Caco-2 (cell line): ENCODE measurements at places on chromosomes 3 and 15.

- DNase-seq = no peak
Measured at GRCh38 chr15:92884436-92885223, 15.5 kb upstream of the CHD2 start.

DNA sequence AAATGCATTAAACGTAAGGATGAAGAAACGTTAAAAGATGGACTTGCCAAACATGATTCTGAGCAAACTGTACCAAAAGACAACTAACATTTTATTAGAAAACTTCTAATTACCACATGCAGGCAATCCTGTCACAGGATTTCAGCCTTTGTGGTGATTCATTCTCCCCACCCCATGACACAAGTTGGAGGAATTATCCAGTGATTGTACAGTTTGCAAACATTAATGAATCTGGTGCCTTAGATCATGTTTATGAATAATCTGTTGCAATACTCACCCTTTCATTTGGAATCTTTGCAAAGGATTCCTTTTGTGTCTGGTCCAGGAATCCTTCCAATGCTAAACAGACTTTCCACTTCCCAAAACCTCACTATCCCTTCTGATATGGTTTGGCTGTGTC is 23.3 kb upstream of the ERC2 start:
- DNase-seq = no peak

DNA sequence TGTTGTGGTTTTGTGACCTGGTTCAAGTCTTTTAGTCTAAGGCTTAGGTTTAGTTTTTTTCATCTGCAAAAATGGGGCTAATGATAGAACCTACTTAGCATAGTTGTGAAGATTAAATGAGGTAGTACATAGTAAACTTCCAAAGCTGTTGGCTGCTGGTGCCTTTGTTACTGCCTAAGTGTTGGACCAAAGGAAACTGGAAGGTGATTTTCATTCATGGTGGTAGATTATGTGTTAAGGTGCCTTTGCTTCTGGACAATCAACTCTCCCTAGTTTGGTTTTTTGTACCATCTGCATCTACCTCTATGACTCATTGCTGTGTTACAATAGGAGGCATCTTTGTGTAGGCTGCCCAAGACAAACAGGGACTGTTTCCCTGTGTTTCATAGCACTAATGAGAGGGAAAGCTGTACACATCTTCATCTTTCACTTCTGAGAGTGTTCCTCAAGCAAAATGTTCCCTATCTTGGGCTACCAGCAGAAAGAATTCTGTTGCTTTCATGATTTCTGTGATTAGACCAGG is 3.2 kb downstream of the MAP2K1 start:
- DNase-seq = no peak

DNA sequence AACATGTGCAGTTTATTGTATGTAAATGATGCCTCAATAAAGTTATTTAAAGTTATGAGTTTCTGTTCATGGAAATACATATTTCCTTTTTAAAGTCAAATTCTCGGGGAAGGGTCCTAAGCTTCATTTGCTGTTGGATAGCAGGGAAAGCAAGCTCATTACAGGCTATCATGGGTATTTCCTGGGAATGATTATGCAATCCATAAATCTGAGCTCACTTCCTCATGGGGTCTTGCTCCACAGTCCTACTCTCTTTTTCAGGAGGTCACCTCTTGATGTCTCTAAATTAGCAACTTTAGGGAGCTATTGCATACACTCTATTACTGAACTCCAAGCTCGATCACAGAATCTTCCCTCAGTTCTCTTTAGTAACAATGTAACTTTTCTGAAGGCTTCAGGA is 69.9 kb upstream of the TP63 start:
- DNase-seq = no peak

- no peak for DNase-seq
Measured at GRCh38 chr15:77550301-77551251, 82.1 kb downstream of the LINGO1 start.

DNA sequence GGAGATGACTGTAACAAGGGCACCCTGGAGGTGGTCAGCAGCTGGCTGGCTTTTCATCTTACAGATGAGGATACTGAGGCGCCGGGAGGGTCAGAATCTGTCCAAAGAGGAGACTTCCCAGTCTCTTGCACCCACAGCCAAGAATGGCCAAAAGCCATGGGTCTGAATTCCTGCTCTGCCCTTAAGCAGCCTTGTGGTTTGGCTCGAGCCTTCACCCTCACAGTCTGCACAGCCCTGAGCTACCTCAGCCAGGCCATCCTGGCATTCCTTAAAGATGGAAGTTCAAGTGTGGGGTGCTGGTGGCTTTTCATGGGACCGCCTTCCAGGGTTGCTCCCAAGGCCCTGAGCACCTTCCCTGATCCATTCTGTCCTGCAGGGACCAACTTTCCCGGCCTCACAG is 59.2 kb downstream of the CACNA2D2 start:
- no peak for DNase-seq

- DNase-seq = no peak
Measured at GRCh38 chr3:2415083-2415482, 316.4 kb downstream of the CNTN4 start.

DNA sequence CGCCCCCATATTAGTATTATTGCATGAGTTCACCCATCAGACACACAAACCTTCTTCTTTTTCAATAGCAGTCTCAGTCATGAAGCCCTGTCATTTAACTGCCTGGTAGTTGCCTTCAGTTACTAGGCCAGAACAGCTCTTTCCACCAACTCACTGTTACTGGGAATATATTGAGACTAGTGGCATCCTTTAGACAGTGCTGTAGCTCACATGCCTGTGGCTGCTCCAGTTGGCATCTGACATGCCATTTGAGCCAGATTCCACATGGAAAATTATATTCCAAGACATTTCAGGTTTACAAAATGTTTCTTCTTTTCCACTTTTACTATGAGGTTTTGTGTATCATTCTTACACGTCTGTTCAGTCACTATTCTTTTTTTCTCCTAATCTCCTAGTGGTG is 146.1 kb downstream of the GHSR start:
- no peak for DNase-seq

DNA sequence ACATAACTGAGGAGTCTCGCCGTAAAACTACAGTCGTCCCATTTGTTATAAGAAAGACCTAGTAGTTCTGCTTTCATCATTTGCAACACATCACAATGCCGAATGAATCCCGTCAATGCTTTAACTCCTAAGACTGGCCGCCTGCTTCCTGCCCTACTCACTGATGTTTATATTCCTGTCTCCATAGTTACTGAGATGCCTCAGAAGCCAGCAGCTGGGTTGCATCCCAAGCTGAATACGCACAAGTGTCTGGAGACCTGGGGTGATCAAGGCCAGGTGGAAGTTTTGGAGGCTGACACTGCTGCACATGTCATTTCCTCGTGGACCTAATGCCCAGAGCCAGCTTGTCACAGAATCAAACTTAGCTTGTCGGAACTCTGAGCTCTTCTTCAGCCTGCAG is 95.2 kb upstream of the UBE2E1 start:
- no peak for DNase-seq

DNA sequence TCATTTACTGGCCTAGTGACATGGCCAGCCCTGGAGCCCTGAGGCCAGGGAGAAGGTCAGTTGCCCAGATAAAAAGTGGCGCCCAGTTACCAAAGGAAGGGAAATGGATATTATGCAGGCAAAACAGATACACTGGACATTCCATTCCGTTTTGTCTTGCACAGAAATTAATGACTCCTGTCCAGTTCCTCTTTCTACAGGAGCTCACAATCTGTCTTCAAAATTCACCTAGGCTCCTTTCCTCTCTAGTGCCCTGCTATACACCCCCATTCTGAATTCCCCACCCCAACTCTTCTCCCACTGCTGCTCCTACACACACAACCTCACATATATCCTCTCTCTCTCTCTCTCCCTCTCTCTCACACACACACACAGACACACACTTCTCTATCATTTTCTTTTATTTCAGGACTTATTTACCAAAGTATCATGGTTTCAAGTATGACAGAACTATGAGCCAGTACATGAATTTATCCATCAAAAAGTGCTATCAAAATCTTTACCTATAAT is 229.0 kb downstream of the MAGI1 start:
- DNase-seq = no peak

DNA sequence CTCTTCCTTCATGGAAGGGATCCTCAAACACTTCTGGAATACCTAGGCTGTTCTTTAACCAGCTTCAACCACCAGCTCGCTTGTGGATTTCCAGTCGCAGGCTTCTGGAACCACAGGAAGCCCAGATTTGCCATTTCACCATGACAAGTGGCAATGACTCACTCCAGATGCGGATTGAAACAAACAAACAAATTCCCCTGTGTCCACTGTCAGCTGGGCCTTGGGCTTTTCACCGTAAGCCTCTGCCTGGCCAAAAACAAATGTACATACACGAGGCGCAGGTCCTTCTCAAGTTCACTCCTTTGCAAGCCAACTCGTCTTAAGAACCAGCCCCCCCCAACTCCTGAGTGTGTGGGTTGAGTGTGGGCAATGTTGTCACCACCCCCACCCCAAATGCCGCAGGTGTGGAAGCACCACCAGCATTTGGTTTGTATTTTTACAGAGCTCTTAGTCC is 8.8 kb downstream of the BCL6 start:
- DNase-seq = no peak

DNA sequence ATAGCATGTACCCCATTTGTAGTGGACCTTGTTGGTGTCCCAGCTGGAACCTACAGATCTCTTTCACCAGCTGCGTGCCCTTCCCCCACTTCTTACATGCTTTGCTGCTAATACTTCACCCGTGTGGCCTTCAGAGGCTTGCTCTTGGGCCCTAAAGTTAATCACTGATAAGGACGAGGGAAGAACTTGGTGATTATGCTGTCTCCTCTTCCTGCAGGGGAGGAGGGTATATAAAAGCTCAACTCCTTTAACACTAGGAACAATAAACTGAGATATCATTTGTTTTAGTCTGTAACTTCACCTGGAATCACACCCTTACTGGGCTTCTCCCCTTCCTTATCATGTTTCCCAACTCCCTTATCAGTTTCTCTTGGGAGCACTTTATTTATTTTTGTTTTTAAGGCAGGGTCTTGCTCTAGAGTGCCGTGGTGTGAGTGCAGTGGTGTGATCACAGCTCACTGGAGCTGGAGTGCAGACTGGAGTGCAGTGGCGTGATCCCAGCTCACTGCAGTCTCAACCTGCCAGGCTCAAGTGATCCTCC is 43.2 kb upstream of the PIK3R4 start:
- peak; percentile 47 for DNase-seq

DNA sequence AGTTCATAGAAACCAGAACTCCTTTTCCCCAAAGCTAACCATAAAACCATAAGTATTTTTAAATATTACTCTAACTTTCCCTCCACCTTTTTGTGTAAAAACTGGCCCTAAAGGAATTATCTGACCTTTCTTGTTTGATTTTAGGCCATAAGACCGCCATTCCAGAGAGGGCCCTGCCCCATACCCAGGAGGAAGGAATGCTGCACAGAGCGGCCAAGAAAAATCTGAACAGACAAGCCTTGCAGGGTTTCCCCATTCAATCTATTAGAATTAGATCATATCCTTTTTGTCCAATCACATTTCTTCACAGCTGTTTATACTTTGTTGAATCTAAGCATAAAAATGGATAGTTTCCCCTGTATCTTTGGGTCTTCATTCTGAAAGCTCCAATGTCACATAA is 97.1 kb downstream of the B3GALNT1 start:
- DNase-seq = no peak

GRCh38 chr3:128734523-128735189 is 8.7 kb downstream of the RAB7A start:
- DNase-seq = no peak

DNA sequence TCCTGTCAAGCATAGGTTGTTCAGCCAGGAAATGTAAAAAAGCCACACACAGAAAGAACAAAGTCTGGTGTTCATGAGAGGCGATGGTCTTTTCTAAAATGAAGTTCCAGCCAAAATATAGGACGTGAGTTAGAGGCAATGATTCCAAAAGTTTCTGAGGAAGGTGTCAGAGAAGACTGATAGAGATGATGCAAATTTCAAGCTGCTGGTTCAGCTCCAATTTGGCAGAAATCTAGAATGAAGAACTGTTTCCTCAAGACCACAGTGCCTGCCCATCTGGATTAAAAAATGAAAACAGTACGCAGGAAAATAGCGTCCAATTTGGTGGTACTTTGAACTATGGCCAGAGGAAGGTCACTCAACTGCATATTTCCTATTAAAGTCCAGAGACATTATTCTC is 672.9 kb downstream of the SQOR start:
- DNase-seq = no peak

GRCh38 chr3:152056481-152056880 is 183.0 kb downstream of the SUCNR1 start:
- no peak for DNase-seq

- DNase-seq = no peak
Measured at GRCh38 chr15:98801234-98801561, 152.9 kb downstream of the IGF1R start.

- no peak for DNase-seq
Measured at GRCh38 chr3:48208076-48208475, 15.2 kb upstream of the CAMP start.

- no peak for DNase-seq
Measured at GRCh38 chr15:40500568-40501330, 30.0 kb downstream of the CHST14 start.
